ENCODE measurements at places on chromosomes 2 and 18. TPM values are rescaled to one million over a fixed set of nuclear protein-coding genes. Genes with fewer than 3 reads are reported as not detected.

TNP1 gene
- not detected for polyA plus RNA-seq

ONECUT2 gene
- under 0.01 TPM for polyA plus RNA-seq

EVX2 gene
- polyA plus RNA-seq = not detected

GKN1 gene
- 6.2 TPM for polyA plus RNA-seq

LOXL3 gene
- polyA plus RNA-seq = 0.71 TPM

CNRIP1 gene
- polyA plus RNA-seq = 3.8 TPM

RGPD4 gene
- not detected for polyA plus RNA-seq

FEV gene
- polyA plus RNA-seq = not detected

WNT10A gene
- 13.7 TPM for polyA plus RNA-seq

KIF5C gene
- polyA plus RNA-seq = 0.18 TPM

CLEC4F gene
- 0.51 TPM for polyA plus RNA-seq

HJURP gene
- polyA plus RNA-seq = 6.6 TPM

GKN2 gene
- 2.6 TPM for polyA plus RNA-seq

ATAD2B gene
- 5.8 TPM for polyA plus RNA-seq

FSIP2 gene
- polyA plus RNA-seq = 0.06 TPM

VSNL1 gene
- 35.7 TPM for polyA plus RNA-seq

ST8SIA5 gene
- polyA plus RNA-seq = 0.02 TPM

QPCT gene
- polyA plus RNA-seq = 1.2 TPM

SKOR2 gene
- not detected for polyA plus RNA-seq

WDR43 gene
- 18.7 TPM for polyA plus RNA-seq

IFT172 gene
- 12.8 TPM for polyA plus RNA-seq

GRHL1 gene
- polyA plus RNA-seq = 61.8 TPM

CIDEA gene
- 0.79 TPM for polyA plus RNA-seq

THSD7B gene
- 0.32 TPM for polyA plus RNA-seq

RFX8 gene
- 0.08 TPM for polyA plus RNA-seq

SERPINB11 gene
- polyA plus RNA-seq = 11.7 TPM

SH3RF3 gene
- 1.1 TPM for polyA plus RNA-seq

IER3IP1 gene
- polyA plus RNA-seq = 10.6 TPM

SIX2 gene
- polyA plus RNA-seq = 0.09 TPM

PIEZO2 gene
- 0.37 TPM for polyA plus RNA-seq

NEUROD1 gene
- not detected for polyA plus RNA-seq

PTPN4 gene
- 4.5 TPM for polyA plus RNA-seq

PDIA6 gene
- polyA plus RNA-seq = 40.1 TPM

TEKT4 gene
- polyA plus RNA-seq = 0.10 TPM

RAX gene
- polyA plus RNA-seq = 0.01 TPM

SPATA3 gene
- not detected for polyA plus RNA-seq

TMEM182 gene
- 0.33 TPM for polyA plus RNA-seq

MAP3K19 gene
- polyA plus RNA-seq = not detected

MC5R gene
- polyA plus RNA-seq = 0.20 TPM

EGR4 gene
- polyA plus RNA-seq = not detected

DAW1 gene
- polyA plus RNA-seq = not detected

CCBE1 gene
- polyA plus RNA-seq = 0.34 TPM

IGFBP5 gene
- polyA plus RNA-seq = 29.4 TPM

ELP2 gene
- polyA plus RNA-seq = 40.3 TPM

CCDC102B gene
- 0.54 TPM for polyA plus RNA-seq

TUBB8B gene
- 0.82 TPM for polyA plus RNA-seq

PPP1R1C gene
- 1.4 TPM for polyA plus RNA-seq

FOXD4L1 gene
- polyA plus RNA-seq = 0.22 TPM

CRYBA2 gene
- 0.47 TPM for polyA plus RNA-seq

FAM228A gene
- polyA plus RNA-seq = 0.16 TPM

CD8B2 gene
- polyA plus RNA-seq = 0.10 TPM

CYTIP gene
- 1.4 TPM for polyA plus RNA-seq

RASGRP3 gene
- 0.71 TPM for polyA plus RNA-seq

All from esophagus (tissue), 2 donors.